NCI-H460 (cell line): ENCODE measurements at places on chromosomes 5 and 9. TPM values are rescaled to one million over a fixed set of nuclear protein-coding genes. Genes with fewer than 3 reads are reported as not detected.

DNA sequence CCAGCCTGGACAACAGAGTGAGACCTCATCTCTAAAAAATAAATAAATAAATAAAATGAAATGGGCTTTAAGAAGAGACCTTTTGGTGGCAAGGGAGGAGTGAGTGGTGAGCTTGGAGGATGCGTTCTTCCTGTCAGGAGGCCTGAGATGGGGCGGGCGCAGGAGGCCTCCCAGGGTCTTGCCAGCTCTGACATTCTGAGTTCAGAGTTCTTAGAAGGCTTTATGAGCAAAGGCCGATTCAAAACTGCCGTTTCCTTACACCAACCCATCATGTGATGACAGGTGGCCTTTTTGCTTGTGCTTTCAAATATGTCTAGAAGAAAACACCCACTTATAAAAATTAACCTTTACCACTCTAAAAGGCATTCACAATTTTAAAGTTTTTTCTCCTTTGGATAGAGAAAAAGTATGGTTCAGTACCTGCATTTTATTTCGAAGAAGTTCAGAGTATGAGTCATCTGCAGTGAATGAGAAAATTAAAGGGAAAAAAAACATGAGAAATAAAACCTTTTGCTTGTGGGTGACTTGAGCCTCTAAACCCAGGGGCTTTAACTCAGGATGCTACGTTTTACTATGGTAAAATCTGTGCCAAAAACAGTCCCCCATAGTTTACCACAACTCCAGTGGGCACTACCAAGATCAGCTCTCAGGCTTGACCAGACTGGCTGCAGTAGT, 157.4 kb upstream of the OTULINL start:
- no peak for DNase-seq

DNA sequence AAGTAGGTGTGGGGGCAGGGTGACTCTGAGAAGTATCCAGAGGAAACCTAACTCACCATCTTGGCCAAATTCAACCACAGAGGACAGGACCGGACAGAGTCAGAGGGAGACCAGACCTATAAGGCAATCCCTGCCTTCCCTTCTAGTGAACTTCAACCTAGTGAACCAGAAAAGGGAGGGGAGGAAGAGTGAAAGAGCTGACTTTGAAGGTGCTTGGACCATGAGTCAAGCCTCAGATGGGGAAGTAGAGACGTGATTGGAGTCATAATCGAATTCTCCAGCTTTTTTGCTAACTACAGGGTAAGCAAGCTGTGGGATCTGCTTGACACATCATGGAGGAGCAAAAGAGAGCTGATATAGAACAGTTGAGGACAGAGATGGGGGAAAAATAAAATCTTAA, 18.8 kb upstream of the KIF2A start:
- no peak for DNase-seq

GRCh38 chr5:111734013-111734412, 23.0 kb downstream of the NREP start:
- no peak for DNase-seq

DNA sequence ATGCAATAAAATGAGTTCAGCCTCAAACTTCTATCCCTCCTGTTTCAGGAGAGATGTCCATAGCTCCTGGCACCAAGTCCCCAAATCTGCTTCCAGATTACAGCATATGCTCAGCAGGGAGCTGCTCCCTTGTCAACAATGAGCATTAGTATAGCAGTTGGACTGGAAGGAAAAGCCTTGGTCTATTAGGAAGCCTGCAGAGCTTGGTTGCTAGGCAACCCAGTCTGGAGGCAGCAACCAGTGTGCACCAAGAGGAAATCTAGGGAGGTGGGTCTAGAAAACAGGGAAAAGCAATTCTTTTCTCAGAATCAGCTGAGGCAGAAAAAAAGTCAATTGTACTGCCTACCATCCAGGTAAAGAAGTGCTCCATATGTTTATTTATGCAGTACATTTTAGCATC, 229.5 kb upstream of the NMUR2 start:
- no peak for DNase-seq

- DNase-seq = no peak
These were observed 216.2 kb upstream of the IER5L start for GRCh38 chr9:129394061-129394885.

Gene DMRT3
- not detected in 2 replicates for total RNA-seq

Gene CNOT8
- total RNA-seq = 67.3 and 81.2 TPM in 2 replicates

Gene GPRIN1
- 1.5 and 2.0 TPM in 2 replicates for total RNA-seq

Gene NR2F1
- 17.8 and 18.4 TPM in 2 replicates for total RNA-seq
